ENCODE measurements at places on chromosomes 1 and 21.

DNA sequence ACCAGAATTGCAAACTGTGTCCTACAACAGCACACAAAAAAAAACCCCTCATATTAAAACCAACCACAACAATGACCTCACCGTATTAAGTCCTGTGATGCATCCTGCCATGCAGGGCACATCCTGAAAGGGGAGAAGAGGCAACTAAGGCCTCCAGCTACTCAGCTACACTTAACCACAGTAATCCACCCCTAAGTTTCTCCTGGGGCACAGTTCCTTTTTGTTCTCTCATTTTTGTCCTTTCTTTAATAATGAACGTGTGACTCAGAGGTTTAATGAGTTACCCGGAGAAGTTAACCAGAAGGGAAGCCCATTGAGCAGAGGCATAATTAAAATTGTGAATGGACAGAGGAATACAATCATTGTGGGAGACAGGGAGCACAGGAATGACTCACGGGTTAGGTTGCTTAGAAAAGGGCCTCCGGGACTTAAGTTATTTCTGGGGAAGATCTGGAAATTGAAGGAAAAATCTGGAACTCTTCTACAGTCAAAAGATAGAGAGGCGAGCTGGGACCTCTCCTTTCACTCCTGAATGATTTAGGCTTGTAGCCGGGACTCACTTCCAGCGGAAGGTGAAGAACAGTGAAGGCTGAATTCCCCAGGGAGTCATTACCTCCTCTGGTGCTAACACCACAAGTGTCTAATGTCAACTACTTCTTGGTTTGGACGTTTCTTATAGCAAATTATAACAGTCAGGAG is 36.9 kb upstream of the HIVEP3 start:
- no peak for DNase-seq

- DNase-seq = no peak
Observed at GRCh38 chr1:14255711-14256110, 342.8 kb upstream of the KAZN start.

- DNase-seq = no peak
Observed at GRCh38 chr1:99370476-99370875, 106.2 kb downstream of the PLPPR4 start.

- DNase-seq = no peak
Observed at GRCh38 chr1:145858238-145858900, 512 bp downstream of the PIAS3 start.

DNA sequence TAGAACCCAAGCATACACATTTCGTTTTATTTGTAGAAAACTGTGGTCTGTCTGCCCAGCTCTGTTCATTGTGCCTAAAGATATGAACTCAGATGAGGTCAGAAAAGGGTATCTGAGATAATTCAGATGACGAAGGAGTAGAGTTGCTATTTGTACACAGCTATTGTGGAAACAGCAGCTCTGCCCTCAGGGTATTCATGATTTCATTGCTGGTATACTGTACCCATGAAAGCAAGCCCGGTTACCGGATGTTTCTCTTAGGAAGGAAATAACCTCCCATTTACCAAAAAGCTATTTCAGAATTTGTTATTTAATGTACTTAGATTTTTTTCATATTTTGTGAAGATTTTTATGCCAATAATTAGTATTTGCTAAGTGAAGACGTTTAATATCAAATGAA is 37.8 kb downstream of the SMAP2 start:
- DNase-seq = no peak

Measured in SW 1271 (cell line).